Mucosa of gallbladder (tissue), 1 donor: ENCODE measurements at places on chromosomes 2 and 18. TPM values are rescaled to one million over a fixed set of nuclear protein-coding genes. Genes with fewer than 3 reads are reported as not detected.
A peak's percentile ranks its signal among the peaks of the same experiment; 100 is the strongest.

SCN3A gene
- total RNA-seq: 0.43 TPM

DNA sequence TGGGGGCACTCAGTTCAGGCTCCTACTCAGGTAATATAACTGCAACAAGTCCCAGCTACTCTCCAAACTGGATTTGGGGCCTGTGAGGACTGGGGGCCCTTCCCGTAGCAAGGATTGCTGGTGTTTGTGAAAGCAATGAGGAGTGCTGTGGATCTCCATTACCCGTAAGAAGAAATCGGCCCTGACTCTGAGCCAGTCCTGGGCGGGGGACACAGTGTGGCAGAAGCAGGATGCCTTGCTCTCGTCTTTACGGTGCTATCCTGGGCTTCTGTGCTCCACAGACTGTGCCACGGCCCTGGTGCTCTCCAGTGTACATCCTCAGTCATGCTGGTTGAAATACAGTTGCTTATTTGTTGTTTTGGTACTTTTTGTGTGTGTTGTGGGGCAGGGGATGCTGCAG lies 172.9 kb downstream of the NDUFA10 start:
- no peak for DNase-seq

DNA sequence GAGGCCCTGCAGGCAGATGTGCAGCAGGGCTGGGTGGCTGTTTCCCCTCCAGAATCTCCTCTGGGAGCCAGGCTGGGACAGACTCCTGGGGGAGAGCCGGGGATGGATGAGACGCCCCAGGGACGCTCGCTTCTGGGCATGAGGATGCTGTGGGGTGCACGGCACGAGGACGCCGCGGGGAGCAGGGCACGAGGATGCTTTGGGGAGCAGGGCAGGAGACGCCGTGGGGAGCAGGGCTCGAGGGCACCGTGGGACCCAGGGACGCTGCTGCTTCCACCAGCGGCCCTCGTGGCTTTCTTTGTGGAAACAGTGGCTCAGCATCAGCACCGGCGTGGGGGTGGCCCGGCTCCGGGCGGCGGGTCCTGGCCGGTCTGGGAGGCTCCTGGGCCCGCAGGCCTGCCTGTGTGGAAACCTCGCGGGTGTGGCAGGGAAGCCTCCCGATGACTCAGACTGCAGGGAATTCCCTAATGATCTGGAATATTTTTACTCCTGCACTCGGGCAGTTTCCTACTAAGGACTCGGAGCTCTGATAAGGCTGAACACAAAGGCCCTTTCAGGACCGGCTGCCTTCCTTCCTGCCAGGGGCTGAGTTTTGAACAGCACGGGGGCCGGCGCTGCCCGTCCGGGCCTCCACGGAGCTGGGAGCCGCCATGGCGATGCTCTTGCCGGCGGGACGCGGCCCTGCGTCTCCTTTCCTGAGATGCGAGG lies 62.6 kb downstream of the NFATC1 start:
- DNase-seq: peak; percentile 58

DNA sequence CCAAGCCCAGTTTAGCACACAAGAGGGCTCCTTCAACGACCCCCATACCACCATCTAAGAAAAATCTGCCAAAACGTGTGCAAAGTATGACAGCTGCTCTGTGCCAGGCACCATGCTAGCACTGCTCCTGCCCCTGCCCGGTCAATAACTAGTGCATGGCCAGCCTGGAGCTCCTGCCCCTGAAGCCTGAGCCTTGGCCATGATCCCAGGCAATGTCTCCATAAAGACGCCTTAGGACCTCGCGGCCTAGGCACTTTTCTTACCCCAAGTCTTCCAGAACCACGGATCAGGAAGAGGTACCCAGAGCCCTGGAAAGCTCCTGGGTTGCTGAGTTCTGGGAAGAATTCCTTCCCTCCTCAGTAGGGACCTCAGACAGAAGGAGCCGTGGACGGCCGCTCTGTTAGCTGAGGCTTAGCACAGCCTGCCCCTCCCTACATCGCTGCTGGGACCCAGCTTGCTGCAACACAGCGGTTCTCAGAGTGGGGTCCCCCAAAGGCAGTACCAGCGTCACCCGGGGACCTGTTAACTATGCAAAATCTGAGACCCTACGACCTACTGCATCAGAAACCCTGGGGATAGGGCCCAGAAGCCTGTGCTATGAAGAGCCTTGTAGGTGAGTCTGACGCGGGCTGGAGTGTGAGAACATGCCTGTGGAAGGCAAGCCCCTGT lies 117.8 kb upstream of the TWIST2 start:
- no peak for DNase-seq

DNA sequence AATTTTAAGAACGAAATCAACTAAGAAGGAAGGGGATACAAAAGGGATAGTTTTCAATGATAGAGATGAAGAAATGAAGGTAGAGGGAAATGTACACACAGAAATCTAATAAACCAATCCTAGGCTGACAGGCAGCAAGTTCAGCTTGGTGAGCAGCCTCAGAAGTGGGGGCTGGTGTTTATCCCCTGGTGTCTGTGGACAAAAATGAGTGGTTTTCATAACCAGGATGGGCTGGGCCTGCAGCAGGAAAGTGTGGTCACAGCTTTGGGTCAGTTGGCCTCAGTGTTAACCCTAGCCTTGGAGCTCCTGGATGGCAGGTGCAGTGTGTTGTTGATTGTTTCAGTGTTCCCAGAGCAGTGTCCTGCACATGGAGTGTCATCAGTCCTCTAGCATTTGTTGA lies 14.3 kb downstream of the IL18R1 start:
- no peak for DNase-seq

GRCh38 chr2:172215936-172216335 lies 113.2 kb upstream of the DLX2 start:
- DNase-seq: no peak
